ENCODE measurements at places on chromosomes 11 and 22.

GRCh38 chr22:42177891-42178336, 47.3 kb upstream of the CYP2D6 start:
- DNase-seq = no peak

DNA sequence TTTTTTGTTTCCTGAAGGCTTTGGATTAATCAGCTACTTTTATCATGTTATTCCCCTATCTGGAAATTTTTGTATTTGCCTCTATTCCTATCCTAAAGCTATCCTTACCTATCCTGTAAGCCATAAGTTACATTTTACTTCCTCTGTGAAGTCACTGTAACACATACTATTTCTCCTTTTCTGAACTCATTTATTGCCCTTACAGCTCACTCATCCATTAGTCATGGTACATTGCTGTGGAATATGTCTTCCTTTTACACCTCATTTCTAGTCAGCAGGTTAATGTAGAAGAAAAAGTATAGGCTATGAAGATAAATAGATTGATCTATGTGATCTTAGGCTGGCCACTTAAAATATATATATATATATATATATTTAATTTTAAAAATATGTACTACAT, 28.0 kb downstream of the SWAP70 start:
- no peak for DNase-seq

- DNase-seq = no peak
These were observed 346.4 kb upstream of the ARHGAP42 start for GRCh38 chr11:100340466-100341319.

GRCh38 chr11:369336-370018, at the start of gene B4GALNT4:
Gene B4GALNT4, plus strand, starts transcription at chr11:369499. Its CDS starts 305 bp downstream, at chr11:369804.
- no peak for DNase-seq

DNA sequence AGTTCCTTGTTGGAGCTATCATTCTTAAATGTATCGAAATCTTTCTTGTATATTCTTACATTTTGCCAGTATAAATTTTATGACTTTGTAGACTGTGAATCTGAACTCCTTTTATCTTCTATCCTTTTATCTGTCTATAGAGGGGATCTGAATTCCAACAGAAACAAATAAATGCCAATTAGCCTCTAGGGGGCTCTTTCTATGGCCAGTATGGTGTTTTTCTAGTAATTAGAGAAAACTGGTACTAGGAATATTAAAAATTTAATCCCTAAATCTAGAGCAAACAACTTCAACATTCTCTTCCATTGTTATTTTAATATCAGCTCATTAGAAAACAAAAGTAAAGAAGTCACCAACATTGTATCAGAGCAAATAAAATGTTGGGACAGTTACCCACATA, 21.5 kb upstream of the CAT start:
- DNase-seq = no peak

DNA sequence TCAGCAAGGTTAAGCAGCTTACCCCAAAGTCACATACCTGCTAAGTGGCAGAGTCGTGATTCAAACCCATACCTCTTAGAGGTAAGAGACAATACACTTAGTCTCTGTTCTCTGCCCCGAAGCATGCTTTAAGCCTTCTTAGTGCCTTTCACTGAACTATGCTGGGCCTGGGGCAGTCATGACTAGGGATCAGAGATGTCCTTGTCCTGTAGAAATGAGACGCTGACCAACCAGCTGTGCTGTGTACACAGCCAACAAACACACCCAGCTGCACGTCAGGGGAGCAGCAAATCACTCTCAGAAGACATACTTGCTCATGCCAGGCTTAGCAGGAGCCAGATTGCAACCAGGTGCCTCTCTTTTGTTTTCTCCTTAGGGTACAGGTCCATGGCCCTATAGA, 255.7 kb downstream of the BUD13 start:
- no peak for DNase-seq

DNA sequence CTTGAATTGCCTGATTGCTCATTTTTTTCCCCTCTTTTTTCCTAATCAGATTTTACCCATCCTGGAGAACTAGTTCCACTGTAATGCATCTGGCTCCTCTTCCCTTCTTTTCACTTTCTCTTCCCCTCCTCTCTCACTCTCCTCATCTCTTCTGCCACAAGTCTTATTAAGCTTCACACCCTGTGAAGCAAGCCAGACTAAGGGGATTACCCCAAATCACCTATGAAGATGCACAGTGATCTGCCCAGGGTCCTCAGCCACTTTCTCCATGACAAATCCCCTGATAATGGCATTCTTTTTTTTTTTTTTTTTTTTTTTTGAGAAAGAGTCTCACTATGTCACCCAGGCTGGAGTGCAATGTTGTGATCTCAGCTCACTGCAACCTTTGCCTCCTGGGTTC, 11.2 kb downstream of the UBASH3B start:
- no peak for DNase-seq

DNA sequence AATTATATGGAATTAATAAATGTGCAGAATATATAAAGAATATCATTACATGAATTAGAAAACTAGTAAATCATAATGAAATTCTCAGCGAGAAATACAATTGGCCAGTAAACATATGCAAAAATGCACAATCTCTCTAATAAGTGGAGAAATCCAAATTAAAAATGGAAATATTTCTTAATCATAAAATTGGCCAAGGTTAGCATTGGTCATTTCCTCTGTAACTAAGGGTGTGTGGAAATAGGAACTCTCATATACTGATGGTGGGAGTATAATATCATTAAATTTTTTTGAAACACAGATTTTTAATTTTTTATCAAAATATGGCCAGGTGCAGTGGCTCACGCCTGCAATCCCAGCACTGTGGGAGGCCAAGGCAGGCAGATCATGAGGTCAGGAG, 7.6 kb upstream of the ZNF74 start:
- DNase-seq = no peak

- DNase-seq = no peak
These were observed 46.1 kb downstream of the SMIM38 start for GRCh38 chr11:69201764-69202370.

DNA sequence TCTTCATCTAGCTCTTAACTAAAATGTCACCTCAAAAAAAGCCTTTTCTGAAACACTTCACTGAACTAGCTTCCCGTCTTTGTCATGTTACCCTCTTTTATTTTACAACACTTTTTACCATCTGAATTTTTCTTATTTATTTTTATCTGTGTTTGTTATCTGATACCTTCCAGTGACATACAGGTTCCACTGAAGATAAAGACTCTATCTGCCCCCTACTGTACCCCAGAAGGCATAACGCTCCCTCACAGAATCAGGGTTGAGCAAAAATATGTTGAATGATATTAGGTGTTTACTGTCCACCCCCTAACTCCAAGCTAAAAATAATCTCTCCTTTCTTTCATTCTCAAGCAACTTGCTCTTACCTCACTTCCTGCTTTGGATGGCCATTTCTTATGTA, 654.2 kb downstream of the NELL1 start:
- no peak for DNase-seq
